ENCODE measurements at places on chromosomes 13 and 19. TPM values are rescaled to one million over a fixed set of nuclear protein-coding genes. Genes with fewer than 3 reads are reported as not detected.

- DNase-seq, result no peak
Observed at GRCh38 chr13:35283856-35284255, 192.6 kb downstream of the MAB21L1 start.

DNA sequence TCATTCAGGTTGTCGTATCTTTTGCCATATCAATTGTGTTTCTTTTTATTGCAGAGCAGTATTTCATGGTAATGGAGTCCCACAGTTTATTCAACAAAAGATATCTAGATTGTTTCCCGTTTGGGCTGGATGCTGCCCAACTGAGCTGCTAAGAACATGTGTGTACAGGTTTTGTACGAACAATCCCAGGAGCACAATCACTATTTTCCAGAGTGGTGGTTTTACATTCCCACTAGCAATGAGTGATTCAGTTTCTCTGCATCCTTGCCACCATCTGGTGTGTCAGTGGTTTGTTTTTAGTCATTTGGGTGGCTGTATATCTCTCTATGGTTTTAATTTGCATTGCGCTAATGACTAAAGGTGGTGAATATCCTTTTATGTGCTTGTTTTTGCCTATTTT is 52.7 kb upstream of the ZDHHC20 start:
- DNase-seq, result no peak

- DNase-seq, result no peak
Observed at GRCh38 chr13:97627566-97627965, 193.6 kb downstream of the RAP2A start.

Gene ZNF93
- total RNA-seq, result 19.1 TPM

Gene CLDND2
- total RNA-seq, result 1.4 TPM

Gene BLVRB
- total RNA-seq, result 45.0 TPM

- no peak for DNase-seq
Observed at GRCh38 chr13:52652980-52653303, 306 bp downstream of the SUGT1 start.

- DNase-seq, result no peak
Observed at GRCh38 chr13:79724348-79725103, 243.6 kb downstream of the NDFIP2 start.

GRCh38 chr19:1387684-1388636 is 4.3 kb downstream of the NDUFS7 start:
- DNase-seq, result no peak

GRCh38 chr19:47058621-47059022 is 10.2 kb upstream of the TMEM160 start:
- DNase-seq, result no peak

DNA sequence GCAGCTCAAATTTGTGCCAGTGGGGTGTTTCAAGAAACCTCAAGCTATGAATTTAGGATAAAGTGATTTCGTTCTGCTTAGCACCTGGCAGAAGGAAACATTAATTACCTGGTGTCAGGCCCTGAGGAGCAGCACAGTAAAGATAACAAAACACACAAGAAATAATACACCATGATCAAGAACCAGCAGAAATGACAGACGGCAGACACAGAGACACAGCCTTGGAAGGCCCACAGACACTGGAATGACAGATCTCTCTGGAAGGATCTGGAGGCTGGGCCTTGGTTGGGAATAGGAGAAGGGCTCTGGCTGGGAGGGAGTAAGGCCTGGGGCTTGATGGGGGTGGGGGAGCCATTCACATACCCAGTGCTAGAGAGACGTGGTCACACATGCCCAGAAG is 10.8 kb downstream of the PRODH2 start:
- DNase-seq, result no peak

DNA sequence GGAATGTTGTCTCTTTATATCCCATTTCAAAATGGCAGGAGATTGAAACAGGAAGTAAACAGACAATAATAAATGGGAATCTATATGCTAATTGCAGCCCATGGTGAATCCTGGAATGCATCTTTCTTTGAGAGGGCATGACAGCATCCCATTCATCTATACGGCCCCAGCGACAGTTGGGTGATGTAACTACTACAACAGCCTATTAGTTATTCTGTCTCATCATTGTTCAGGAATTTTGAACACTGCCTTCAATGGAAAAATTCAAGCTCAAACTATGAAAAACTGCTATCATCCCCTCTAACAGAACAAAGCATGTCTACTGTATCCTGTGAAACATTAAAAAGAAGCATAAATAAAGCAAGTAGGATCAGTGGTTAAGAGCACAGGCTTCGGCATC is 262.1 kb downstream of the DCT start:
- no peak for DNase-seq

Gene PSG2
- total RNA-seq, result not detected

Measured in OCI-LY7 (cell line).